ENCODE measurements at places on chromosomes 13 and 19. TPM values are rescaled to one million over a fixed set of nuclear protein-coding genes. Genes with fewer than 3 reads are reported as not detected.

DNA sequence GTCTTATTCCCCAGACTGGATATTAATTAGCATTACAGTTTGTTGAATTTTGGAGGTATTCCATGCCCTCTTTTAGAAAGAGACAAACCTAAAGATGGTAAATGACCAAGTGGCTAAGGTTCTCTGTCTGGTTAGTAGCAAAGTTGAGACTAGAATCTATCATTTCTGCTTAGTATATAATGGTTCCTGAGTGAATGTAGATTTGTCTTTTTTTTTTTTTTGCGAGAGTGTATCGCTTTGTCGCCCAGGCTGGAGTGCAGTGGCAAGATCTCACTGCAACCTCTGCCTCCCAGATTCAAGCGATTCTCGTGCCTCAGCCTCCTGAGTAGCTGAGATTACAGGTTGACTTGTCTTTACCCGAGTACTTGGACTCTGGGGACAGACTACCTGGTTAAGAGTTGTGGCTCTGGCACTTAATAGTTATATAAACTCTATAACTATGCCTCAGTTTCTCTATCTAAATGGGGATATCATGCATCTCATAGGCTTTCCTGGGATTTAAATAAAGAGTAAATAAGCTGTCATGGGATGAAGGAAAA lies 2.7 kb downstream of the NAA16 start:
- no peak for DNase-seq

- DNase-seq = no peak
These were observed at the start of gene CCDC70 for GRCh38 chr13:51861723-51862300. TSS of gene CCDC70 (plus strand) at chr13:51861969. CDS start at chr13:51865412, 3,443 bp downstream.

GRCh38 chr19:46198756-46199155 lies 30.8 kb upstream of the IGFL1 start:
- peak; percentile 29 for DNase-seq

DNA sequence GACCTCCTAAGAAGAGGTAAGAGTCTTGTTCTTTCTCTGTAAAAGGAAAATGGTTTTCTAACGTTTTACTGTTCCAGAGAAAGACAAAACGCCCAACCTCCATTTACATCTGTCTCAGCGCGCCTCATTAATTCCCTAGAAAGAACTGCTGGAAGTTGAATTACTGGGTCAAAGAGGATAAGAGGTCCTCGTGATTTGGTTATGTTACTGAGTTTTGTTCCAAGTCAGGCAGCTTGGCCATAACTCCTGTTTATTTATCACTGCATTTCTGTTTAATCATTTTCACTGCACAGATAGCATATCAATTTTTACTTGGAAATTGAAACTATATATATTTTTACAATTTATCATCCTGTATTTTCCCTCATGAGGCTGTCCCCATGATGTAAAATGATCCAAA lies 112.9 kb upstream of the PEG3 start:
- no peak for DNase-seq

FFAR2 gene
- total RNA-seq = not detected

ZNF296 gene
- 0.98 TPM for total RNA-seq

C19orf81 gene
- not detected for total RNA-seq

PPM1N gene
- 2.3 TPM for total RNA-seq

ZNF135 gene
- 16.2 TPM for total RNA-seq

NDUFS7 gene
- total RNA-seq = 122 TPM

TMEM221 gene
- 0.73 TPM for total RNA-seq

All from breast epithelium (tissue), 4 donors.